ENCODE measurements at places on chromosomes 16 and 17.

GRCh38 chr17:33475594-33475993 is 182.5 kb upstream of the ASIC2 start:
- no peak for DNase-seq

DNA sequence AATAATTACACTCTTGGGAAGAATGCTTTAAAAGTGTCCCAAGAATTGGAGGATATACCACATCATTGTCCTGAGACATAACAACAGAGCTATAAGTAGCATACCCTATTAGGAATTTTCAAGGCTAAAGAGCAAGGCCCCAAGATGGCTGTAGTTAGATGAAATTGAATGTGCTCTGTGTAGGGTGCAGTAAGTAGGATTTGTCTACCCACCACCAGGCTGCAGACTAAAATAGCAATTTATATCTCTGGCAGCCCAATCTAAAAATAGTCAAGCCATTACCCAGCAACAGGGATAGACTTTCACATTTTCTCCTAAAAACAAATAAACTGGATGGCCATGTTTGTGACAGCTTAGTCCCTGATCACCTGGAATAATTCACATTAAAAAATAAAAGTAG is 5.6 kb downstream of the MMD start:
- no peak for DNase-seq

DNA sequence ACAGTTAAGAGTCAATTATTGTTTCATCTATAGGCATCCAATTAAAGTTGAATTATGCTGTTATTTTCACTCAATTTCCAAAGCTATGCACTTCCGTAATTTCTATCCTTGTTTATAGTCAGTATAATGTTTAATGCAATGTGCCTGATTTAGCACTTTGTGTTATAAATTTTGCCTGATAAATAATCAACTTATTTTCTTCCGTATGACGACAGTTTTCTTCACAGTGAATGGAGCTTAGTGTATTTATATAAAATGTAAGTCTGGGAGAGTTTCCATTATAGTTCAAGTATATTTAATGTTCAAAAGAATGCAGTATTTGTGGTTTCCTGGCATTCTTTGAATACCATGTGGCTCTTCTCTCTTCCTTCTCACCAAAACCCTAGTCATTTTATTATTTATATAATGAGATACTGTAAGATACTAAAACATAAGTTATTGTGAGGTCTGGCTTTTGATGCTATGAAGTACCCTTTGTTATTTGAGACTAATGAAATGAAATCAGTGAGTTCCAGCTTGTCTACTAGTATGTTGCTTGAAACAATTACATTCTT is 240.6 kb downstream of the PRKCA start:
- no peak for DNase-seq

GRCh38 chr17:43471585-43472160 is 12.1 kb upstream of the DHX8 start:
- no peak for DNase-seq

DNA sequence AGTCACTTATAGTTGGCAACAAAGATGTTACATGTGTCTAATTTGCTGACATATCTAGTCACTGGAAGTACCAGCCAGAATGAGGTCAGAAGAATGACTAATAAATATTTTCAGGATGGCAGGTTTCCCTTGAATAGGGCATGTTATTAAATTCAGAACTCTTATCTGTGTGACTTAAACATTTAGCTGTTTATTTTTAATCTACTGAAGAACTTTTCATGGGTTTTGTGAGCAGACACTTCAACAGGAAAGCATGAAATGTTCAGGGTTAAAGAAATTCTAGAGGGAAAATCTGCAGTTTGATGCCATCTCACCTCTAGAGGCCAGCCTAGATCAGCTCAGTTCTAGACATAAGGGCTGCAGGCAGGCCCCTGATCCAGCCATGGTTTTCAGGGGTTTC is 13.2 kb downstream of the JPT2 start:
- DNase-seq, result no peak

- DNase-seq, result no peak
These were observed 77.2 kb downstream of the C17orf67 start for GRCh38 chr17:56756536-56756935.
